ENCODE measurements at places on chromosomes 2 and 18.
A peak's percentile ranks its signal among the peaks of the same experiment; 100 is the strongest.

GRCh38 chr2:219178377-219179175, 501 bp downstream of the RETREG2 start:
- DNase-seq = peak; percentile 44

DNA sequence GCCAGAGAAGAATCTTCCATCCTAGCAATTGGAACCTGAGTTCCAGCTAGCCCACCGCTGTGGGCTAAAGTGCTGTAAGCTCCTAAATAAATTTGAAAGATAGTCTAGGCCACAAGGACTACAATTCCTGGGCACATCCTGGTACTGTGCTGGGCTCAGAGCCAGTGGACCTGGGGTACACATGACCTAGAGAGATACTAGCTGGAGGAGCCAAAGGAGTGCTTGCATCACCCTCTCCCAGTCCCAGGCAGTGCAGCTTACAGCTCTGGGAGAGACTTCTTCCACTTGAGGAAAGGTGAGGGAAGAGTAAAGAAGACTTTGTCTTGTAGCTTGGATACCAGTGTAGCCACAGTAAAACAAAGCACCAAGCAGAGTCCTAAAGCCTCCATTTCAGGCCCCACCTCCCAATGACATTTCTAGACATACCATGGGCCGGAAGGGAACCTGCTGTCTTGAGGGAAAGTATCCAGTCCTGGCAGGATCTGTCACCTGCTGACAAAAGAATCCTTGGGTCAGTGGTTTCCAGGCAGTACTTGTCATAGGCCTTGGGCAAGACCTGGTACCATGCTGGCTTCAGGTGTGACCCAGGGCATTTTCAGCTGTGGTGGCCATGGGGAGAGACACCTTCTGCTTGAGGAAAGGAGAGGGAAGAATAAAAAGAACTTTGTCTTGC, 89.5 kb downstream of the TMEM185B start:
- DNase-seq = no peak

DNA sequence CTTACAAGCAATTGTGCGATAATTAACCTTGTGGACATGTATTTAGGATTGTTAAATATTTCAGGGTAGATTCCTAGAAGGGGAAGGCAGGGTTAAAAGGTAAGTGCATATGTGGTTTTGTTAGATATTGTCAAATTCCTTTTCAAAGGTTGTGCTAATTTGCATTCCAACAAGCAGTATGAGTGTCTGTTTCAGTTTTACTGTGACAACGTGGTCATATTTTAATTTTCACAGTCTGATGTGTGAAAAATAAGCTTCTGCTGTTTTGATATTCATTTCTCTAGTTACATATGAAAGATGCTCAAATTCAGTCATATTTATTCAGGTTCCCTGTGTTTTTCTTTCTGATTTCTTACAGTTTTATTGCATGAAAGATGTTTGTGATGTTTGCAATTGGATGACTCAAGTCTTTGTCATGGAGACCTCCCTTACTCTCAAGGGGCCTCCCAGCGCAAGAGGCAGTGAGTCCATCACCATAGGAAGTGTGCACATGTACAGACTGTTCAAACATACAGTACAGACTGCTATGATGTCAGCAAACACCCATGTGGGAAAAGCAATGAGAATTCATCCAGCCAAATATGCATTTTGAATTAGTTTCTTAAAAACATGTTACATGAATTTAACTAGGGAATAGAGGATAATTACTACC, 310.8 kb downstream of the GALR1 start:
- no peak for DNase-seq

DNA sequence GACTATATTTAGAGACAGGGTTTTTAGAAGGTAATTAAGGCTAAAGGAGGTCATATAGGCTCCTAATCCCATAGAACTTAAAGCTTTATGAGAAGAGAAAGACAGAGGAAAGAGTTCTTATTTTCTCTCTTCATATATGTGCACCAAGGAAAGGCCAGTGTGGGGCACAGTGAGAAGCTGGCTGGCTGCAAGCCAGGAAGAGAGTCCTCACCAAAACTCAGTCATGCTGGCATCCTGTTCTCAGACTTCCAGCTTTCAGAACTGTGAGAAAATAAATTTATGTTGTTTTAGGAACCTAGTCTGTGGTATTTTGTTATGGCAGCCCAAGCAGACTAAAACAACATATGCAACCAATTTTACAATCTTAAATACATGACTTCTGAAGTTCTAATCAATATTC, 31.5 kb upstream of the ATIC start:
- peak; percentile 9 for DNase-seq

DNA sequence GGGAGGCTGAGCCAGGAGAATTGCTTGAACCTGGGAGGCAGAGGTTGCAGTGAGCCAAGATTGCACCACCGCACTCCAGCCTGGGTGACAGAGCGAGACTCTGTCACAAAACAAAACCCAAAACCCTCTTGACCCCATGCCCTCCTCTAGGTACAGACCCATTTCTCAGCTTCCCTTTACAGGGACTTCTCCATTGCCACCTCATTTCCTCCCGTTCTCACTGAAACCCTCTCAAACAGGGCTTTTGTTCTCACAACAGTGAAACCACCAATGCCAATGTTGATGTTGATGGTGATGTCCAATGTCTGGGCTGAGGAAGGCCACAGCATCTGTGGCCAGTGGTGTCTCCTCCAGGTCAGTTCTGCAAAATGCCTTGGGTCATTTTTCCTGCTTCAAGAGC, 69.0 kb upstream of the ZCCHC2 start:
- DNase-seq = no peak

DNA sequence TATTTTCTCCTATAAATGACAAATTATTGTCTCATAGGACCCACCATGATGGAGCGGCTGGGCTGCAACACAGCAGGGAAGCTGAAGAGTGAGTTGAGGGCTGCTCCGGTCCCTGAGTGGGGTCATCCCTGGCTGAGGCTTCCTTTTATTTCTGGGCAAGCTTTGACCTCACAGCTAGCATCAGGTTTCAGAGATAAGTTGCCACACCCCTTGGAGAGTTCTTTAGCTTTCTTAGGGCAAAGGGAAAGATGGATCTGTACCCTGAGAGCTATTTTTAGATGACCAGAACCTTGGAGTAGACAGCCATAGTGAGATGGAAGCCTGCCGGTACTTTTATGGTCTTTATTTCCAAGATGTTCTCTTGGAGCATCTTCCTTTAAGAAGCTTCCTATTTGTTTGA, 11.5 kb downstream of the MYL1 start:
- DNase-seq = no peak

DNA sequence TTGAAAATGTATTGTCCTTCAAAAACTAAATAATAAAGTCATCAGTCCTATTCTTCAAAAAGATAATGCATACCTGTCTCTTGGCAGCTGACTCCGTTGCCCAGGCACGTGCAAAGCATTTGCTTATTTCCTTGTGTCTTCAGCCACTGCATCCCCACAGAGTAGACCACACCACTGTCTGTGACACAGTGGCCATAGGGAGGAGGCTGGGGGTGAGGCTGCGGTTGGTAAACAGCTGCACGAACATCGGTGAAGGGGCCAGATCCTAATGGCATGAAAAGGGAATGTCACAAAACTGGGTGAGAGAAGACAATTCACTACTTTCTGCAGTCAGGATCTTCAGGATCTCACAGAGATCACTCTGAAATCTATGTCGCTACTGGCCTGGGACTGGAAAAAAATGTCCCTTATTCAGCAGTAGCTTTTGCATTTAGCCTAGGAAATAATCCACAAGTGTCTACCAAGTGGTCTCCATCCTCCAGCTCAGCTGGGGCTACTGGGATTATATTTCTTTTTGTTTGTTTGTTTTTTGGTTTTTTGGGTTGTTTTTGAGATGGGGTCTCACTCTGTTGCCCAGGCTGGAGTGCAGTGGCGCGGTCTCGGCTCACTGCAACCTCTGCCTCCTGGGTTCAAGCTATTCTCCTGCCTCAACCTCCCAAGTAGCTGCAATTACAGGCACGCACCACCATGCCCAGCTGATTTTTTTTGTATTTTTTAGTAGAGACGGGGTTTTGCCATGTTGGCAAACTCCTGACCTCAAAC, 10.7 kb downstream of the FN1 start:
- no peak for DNase-seq

GRCh38 chr2:207286106-207286505, 120.4 kb upstream of the KLF7 start:
- DNase-seq = no peak

GRCh38 chr2:163646687-163647086, 89.1 kb downstream of the FIGN start:
- DNase-seq = no peak

DNA sequence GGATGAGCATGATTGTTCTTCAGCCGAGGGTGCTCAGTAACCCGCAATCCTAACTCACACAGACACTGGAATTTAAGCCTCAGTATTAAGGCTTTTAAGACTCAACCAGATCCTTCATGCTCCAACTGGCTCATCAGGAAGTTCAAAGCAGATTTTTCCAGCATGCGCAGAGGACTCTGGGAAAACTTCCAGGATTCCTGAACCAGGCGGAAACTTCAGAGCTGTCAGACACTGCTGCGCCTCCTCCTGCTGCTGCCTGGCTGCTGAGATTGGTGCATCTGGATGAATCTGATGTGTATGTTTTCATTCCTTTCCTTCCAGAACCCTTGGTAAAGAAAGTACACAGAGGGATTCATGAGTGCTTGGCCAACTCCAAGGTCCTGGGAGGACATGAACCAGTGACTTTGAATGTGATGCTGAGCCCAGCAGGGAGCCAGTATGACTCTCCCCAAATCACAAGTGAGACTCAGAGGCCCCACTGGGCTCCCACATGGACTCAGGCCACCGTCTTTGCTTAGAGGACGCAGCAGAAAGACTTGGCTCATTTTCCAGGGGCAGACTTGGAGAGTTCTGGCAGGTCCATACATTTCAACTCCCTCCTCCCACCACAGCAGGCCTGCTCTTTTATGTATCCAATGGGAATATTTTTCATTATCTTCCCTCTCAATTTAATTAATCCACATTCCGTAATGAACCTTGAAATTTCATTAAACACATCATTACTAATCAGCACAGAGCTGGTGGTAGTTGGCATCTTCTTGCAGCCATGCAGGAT, 143.5 kb upstream of the HDAC4 start:
- DNase-seq = no peak

- DNase-seq = no peak
Observed at GRCh38 chr2:152594022-152594766, 123.1 kb downstream of the PRPF40A start.

GRCh38 chr18:50507120-50507590, 52.7 kb upstream of the MAPK4 start:
- peak; percentile 6 for DNase-seq

All from DND-41 (cell line).